ENCODE measurements at places on chromosomes 1 and 21. TPM values are rescaled to one million over a fixed set of nuclear protein-coding genes. Genes with fewer than 3 reads are reported as not detected.

RSPH1 gene
- total RNA-seq, result not detected

DNA sequence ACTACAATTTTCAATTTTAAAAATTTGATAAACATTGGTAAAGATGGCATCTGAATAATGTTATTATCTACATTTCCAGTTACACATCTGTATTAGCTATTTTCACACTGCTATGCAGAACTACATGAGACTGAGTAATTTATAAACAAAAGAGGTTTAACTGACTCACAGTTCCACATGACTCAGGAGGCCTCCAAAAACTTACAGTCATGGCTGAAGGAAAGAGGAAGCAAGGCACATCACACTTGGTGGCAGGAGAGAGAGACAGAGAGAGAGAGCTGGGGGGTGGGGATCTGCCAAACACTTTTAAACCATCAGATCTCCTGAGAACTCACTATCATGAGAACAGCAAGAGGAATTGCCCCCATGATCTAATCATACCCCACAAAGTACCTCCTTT lies 850.0 kb downstream of the LTN1 start:
- no peaks in the 10 kb centered on the region for H3K27me3 ChIP-seq
- no peak overlapping the region for H3K27ac ChIP-seq
- no peak overlapping the region for H3K4me3 ChIP-seq
- no peaks in the 10 kb centered on the region for H3K36me3 ChIP-seq

DNA sequence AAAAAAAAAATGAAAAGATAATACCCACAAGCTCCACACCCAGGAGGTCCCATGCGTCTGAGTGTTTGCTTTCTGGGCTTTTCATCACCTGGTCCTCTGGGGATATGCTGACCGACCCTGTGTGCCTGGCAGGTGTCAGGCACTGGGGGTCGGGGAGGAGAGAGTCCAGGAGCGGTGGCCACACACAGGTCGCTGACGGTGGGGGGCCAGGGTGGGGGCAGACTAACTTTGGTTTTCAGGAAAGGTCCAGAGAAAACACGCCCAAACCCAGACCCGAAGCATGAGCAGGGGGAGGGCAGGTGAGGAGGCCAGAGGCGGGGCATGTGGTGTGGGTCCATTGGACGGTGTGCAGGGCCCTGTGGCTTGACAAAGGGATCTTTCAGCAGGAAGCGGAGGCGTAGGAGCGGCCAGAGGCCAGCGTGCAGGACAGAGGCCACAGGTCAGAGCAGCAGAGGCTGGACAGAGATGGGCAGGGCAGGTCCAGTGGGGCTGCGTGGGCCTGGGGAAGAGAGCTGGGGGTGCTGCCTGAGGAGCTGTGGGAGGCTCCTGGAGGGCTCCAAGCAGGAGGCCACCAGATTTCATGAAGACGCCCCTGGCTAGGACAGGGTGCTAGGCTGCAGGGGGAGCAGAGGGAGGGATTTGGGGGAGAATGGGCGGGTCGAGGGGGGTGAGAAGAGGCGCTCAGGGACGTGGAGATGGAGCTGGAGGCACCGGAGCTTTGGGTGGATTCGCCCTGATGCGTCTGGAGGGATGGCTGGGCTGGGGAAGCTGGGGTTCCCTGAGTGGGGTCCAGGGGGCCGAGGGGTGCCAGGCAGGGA lies 15.8 kb downstream of the RNF223 start:
- no peak overlapping the region for H3K4me3 ChIP-seq
- no peak for DNase-seq
- H3K27ac ChIP-seq, result no peak overlapping the region

GRCh38 chr1:61124696-61125095 lies 42.3 kb downstream of the NFIA start:
- H3K27me3 ChIP-seq, result no peaks in the 10 kb centered on the region
- no peak overlapping the region for H3K27ac ChIP-seq
- no peaks in the 10 kb centered on the region for H3K4me1 ChIP-seq

DNA sequence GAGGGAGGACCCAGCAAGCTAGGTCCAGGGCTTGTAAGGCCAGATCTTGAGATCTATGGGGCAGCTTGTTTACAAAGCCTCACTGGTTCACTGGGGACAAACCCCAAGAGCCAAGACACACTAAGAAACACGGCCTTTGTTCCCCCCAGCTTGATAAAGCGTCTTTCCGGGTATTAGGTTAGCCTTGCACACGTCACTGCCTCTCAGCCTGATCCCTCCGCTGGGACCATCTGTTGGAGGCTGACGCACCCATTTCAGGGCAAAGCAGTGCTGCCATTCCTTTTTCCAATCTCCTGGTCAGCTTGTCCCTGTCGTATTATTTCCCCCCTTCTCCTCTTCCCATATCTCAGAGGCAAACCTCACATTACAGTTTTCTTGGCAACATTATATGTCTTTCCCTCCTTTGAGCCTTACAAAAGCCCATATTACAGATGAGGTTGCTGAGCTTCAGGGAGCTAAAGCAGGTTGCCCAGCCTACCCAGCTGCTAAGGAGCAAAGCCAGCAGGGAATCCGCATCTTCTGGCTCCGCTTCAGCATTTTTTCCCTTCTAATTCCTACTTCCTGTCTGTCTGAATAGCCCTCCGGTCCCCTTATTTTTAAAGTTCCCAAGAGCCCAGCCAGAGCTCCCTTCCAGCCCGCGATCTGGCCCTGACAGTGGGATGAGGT lies 4.1 kb downstream of the HEYL start:
- peaks cover 66% of the 10 kb centered on the region for H3K36me3 ChIP-seq
- peaks cover 61% of the 10 kb centered on the region for H3K4me1 ChIP-seq
- H3K4me3 ChIP-seq, result no peak overlapping the region
- no peaks in the 10 kb centered on the region for H3K27me3 ChIP-seq
- H3K27ac ChIP-seq, result peak overlapping the region; percentile 80
- DNase-seq, result no peak

DNA sequence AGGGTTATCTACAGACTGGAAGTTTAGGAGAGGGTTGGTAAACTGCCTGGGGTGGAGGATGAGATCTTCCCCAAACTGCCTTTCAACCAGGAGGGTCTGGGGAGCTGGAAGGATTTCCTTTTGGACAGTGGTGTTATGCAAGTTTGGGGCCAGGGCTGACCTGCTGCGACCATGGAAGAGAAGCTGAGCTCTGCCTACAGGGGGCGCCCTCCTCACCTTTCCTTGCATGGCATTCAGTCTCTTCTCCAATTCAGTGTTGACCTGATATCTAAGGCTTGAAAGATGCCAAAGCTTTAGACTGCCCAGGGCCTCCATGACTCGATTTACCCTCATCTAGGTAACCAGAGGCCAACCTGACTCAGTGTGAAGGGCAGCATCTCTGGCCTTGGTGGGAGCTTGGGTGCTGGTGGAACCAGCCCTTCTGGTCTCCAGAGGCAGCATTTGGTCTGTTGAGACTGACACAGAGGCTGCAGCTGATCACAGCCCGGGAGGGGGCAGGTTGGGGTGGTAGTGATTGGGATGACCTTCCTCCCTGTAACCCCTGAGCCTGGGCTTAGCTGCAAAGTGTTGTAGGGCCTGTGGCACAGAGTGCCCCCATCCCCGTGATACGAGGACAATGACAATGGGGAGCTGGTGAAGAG lies 170.0 kb downstream of the GRIK3 start:
- no peaks in the 10 kb centered on the region for H3K36me3 ChIP-seq
- H3K4me1 ChIP-seq, result no peaks in the 10 kb centered on the region
- no peak for DNase-seq
- H3K4me3 ChIP-seq, result no peak overlapping the region
- H3K27ac ChIP-seq, result no peak overlapping the region

RHD gene
- not detected for total RNA-seq

GRCh38 chr1:87928623-87929022 lies 599.9 kb downstream of the LMO4 start:
- H3K4me1 ChIP-seq, result no peaks in the 10 kb centered on the region
- no peak overlapping the region for H3K27ac ChIP-seq
- no peaks in the 10 kb centered on the region for H3K27me3 ChIP-seq
- no peaks in the 10 kb centered on the region for H3K36me3 ChIP-seq
- H3K4me3 ChIP-seq, result no peak overlapping the region
- no peak for DNase-seq

- no peak overlapping the region for H3K4me3 ChIP-seq
- H3K36me3 ChIP-seq, result no peaks in the 10 kb centered on the region
- H3K27ac ChIP-seq, result no peak overlapping the region
- peak; percentile 9 for DNase-seq
- H3K4me1 ChIP-seq, result no peaks in the 10 kb centered on the region
- H3K27me3 ChIP-seq, result no peaks in the 10 kb centered on the region
Observed at GRCh38 chr21:17585875-17586450, 26.7 kb downstream of the BTG3 start.

ELF3 gene
- total RNA-seq, result not detected

F3 gene
- 54.7 TPM for total RNA-seq

SLC5A9 gene
- not detected for total RNA-seq

- no peak for DNase-seq
- H3K36me3 ChIP-seq, result no peaks in the 10 kb centered on the region
- H3K4me3 ChIP-seq, result no peak overlapping the region
- H3K4me1 ChIP-seq, result peaks cover 35% of the 10 kb centered on the region
- no peak overlapping the region for H3K27ac ChIP-seq
Observed at GRCh38 chr1:64687725-64688327, 57.0 kb upstream of the RAVER2 start.

OR6K3 gene
- not detected for total RNA-seq

GRCh38 chr1:109756848-109757521 lies 6.7 kb downstream of the EPS8L3 start:
- H3K27me3 ChIP-seq, result no peaks in the 10 kb centered on the region
- no peaks in the 10 kb centered on the region for H3K36me3 ChIP-seq
- no peaks in the 10 kb centered on the region for H3K4me1 ChIP-seq
- no peak overlapping the region for H3K4me3 ChIP-seq

IFNLR1 gene
- not detected for total RNA-seq

TMEM79 gene
- 0.69 TPM for total RNA-seq

CA6 gene
- total RNA-seq, result not detected

DNA sequence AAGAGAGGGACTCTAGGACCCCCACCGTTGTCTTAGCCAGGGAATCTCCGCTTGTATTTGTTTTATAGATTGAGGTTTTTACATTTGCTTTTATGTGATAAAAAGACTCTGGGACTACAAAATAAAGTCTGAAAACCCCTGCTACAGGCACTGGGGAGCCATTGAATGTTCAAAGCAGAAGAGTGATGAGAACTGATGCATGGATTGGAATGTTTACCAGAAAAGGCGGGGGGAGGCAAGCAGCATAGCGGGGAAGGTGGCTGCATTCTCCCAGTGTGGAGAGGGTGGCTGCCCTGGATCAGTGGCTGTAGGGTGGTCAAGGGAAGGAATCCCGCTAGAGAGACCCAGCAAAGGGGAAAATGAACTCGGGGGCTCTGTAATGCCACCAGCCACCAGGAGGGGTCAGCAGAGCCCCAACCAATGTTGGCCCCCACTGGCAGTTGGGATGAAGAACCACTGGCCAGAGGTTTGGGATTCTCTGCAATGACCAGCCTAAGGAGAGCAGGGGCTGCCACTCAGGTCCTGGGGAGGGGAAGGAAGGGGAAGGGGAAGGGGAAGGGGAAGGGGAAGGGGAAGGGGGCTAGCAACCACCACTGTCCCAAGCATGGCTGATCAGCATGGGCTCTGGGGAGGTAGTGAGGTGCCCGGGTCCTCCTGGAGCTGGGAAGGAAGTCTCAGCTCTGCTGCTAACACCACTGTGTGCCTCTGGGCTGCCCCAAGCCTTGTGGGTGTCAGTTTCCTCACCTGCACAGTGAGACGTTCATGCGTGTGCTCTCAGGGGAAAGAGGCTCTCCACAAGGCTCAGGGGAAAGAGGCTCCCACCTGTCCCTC lies 19.2 kb upstream of the PEF1 start:
- H3K27me3 ChIP-seq, result no peaks in the 10 kb centered on the region
- DNase-seq, result peak; percentile 45
- H3K4me1 ChIP-seq, result peaks cover 37% of the 10 kb centered on the region

GRCh38 chr1:182453631-182454030 lies 3.7 kb downstream of the RGSL1 start:
- no peak for DNase-seq
- no peak overlapping the region for H3K27ac ChIP-seq
- no peaks in the 10 kb centered on the region for H3K4me1 ChIP-seq
- H3K27me3 ChIP-seq, result no peaks in the 10 kb centered on the region
- H3K4me3 ChIP-seq, result no peak overlapping the region

DNA sequence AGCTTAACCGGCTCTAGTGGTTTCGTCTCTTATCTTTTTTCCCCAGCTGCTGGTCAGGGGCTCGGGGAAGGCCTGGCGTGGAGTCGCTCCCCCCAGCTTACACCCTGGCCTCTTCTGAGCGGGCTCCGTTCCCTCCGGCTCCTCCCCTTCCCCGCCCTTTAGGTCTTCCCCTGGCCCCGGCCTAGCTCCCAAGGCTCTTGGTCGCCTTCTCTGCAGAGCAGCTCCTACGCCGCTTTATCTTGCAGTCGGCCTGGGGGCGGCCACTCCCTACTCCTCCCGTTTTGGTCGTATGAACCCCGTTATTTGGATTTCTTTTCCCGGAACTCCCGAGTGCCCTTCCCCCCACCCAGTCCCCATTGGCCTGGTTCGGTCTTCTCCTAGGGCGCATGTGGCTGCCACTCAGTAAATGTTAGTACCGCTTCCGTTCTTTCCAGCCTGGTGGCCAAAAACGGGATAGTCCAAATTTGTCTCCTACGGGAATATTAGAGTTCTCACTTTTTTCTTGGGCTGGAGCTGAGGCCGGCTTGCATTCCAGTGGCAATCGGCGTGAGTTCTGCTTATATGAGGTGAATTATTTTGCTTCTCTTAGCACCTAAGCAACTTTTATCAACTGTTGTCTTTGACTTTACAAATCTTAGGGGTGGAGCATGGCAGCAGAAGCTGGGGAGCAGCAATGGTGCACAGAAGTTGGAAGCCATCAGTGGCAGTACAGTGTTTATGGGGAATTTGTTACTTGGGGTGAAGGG lies 467 bp downstream of the THRAP3 start:
- peak overlapping the region; percentile 83 for H3K27ac ChIP-seq
- peak overlapping the region; percentile 66 for H3K4me3 ChIP-seq
- peak; percentile 99 for DNase-seq
- H3K36me3 ChIP-seq, result peaks cover 45% of the 10 kb centered on the region
- H3K27me3 ChIP-seq, result no peaks in the 10 kb centered on the region

DNA sequence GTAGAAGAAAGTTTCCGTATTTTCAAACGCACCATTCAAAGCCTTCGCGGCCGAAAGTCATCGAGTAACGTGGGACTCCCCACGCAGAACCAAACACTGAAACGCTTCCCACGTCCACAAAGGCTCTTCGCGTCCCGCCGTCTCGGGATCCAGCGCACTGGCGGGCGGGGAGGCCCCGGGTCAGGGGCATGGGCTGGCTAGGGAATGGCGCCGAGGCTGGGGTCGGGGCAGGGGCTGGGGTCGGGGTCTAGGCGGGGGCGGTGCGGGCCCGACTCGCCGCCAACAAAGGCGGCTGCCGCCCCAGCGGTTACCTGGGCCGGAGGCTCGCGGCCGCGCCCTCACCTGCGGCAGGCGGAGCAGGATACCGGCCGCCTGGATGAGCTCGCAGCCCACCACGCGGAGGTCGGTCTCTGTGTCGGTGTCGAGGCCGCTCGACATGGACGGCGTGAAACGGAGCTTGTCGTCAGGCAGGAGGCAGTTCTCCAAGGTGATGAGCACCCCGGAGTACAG lies 403 bp downstream of the CCNL2 start:
- H3K4me1 ChIP-seq, result peaks cover 31% of the 10 kb centered on the region
- DNase-seq, result no peak
- peak overlapping the region; percentile 92 for H3K4me3 ChIP-seq
- H3K36me3 ChIP-seq, result peaks cover 91% of the 10 kb centered on the region

- H3K4me1 ChIP-seq, result peaks cover 12% of the 10 kb centered on the region
- H3K27me3 ChIP-seq, result 0 out of 2 replicates have a peak, but pooled peaks cover 3% of the 10 kb centered on the region
- H3K27ac ChIP-seq, result no peak overlapping the region
- no peak overlapping the region for H3K4me3 ChIP-seq
- no peak for DNase-seq
Observed at GRCh38 chr21:42363312-42363711, 3.0 kb downstream of the TFF1 start.

RHEX gene
- not detected for total RNA-seq

Measured in SJSA1 (cell line).